ENCODE measurements at places on chromosomes 7 and 10.

- DNase-seq: no peak
Measured at GRCh38 chr7:54877683-54878082, 118.7 kb upstream of the SEC61G start.

- DNase-seq: no peak
Measured at GRCh38 chr10:79029478-79030390, 39.0 kb upstream of the ZMIZ1 start.

- DNase-seq: no peak
Measured at GRCh38 chr10:16856567-16856966, 39.3 kb upstream of the RSU1 start.

- peak; percentile 94 for DNase-seq
Measured at GRCh38 chr7:1028044-1028770, 16.1 kb upstream of the GPR146 start.

- no peak for DNase-seq
Measured at GRCh38 chr7:106486331-106486730, 174.6 kb downstream of the CCDC71L start.

GRCh38 chr7:127974446-127975035 lies 56.7 kb downstream of the LRRC4 start:
- DNase-seq: no peak

GRCh38 chr7:50649259-50649885 lies 84.2 kb upstream of the DDC start:
- DNase-seq: no peak

DNA sequence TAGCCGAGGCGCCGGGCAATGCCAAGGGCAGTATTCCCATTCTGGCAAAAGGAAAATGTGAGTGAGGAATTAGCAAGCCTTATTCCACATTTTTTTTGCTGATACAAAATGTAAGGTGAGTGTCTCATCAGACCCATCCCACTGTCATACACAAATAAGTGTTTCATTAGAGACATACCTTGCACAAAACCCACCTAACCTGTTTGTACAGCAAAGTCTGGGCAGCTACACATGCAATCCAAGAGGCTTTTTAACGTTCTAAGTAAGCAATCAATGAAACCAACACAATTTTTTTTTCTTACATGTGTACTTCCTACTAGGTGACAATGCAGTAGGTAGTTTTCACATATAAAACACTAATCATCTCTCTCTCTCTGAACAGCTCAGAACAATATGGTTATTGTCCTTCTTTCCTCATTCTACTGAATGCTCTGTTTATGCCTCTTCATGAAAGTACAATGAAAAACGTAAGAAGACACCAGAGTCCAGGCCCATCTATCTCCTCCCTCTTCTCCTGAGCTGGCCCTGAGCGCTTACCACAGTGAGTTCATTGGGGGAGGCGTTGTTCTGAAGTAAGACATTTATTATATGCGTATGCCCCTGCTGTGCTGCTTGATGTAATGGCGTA lies 217.2 kb downstream of the ANK3 start:
- DNase-seq: no peak

GRCh38 chr7:31437250-31437865 lies 76.5 kb upstream of the ITPRID1 start:
- DNase-seq: no peak

- no peak for DNase-seq
Measured at GRCh38 chr10:118455181-118455695, 113.1 kb upstream of the FAM204A start.

DNA sequence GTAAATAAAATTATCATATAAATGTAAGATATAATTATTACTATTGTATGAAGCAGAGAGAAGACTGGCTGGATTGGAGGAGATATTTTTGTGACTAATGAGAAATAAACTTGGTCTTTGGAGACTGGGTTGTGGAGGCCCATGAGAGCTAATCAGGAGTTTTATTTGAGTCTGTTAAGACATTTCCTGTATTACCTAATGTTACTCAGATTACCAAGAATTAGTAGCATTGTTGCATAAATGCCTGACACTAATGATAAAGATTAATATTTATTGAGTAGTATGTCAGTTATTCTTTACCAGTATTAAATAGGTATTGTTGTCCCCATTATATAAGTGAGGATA lies 7.1 kb downstream of the CCDC126 start:
- no peak for DNase-seq

DNA sequence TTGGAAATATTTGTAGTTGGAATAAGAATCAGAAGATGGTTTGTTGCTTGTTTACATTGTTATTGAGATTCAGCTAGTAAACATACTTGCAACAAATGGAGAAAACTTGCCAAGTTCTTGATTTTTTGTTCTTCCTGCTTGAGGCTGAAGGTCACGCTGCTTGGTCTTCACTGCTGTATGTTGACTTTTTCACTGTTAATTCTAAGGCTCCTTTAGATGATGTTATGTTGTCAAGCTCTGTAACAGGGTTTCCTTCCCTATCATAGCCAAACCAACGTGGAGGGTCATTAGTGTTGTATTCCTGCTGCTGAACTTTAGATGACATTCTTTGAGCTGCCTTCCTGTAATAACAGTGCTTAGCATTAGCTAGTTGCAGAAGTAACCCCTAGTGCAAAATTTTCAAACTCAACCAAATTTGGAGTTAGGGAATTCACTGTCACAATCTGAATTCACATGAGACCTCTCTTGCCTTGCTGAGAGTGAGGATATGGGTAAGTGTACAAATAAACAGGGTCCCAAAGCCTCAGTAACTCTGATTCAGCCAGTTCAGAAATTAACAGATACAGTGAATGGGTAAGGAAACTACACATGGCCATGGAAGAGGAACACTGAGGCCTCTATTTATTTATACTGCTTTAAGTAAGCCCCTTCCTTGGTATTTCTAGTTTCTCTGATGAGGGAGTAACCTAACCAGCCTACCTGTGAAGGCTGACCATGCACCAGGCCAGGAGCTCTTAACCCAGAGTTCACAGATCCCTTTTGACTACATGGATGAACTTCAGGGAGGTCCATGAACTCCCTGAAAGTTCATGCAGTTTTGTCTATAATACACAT lies 64.6 kb downstream of the FAM185A start:
- DNase-seq: no peak

- DNase-seq: no peak
Measured at GRCh38 chr10:44937196-44938005, 22.2 kb upstream of the RASSF4 start.

DNA sequence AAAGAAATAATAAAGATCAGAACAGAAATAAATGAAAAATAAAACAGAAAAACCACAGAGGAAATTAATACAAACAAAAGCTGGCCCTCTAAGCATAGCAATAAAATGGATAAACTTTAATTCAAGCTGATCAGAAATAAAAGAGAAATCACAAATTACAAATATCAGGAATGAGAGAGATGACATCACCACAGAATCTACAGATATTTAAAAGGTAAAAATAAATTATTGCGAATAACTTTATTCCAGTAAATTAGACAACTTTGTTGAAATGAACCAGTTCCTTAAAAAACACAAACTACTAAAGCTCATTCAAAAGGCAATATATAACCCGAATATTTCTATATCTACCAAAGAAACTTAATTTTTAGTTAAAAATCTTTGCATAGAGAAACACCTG lies 131.7 kb downstream of the PPP1R3A start:
- DNase-seq: no peak

DNA sequence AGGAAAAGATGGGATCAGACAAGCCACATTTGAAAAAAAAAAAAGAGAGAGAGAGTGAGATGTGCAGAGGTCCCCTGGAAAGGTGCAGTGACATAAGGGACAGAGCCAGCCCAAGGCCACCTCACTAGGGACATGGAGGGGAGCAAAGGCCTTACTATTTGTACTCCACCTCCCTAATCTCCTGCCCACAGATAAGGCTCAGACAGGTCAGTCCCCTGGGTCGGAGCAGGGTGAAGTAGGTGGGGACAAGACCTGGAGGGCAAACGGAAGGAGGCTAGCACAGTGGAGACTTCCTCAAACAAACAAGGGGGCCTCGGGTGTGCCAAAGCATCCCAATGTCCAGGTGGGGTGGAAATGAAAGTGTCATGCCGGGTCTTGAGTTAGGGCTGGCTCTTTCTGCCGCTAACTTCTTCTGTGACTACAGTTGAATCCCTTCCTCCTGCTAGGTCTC lies 7.0 kb downstream of the PRF1 start:
- peak; percentile 60 for DNase-seq

DNA sequence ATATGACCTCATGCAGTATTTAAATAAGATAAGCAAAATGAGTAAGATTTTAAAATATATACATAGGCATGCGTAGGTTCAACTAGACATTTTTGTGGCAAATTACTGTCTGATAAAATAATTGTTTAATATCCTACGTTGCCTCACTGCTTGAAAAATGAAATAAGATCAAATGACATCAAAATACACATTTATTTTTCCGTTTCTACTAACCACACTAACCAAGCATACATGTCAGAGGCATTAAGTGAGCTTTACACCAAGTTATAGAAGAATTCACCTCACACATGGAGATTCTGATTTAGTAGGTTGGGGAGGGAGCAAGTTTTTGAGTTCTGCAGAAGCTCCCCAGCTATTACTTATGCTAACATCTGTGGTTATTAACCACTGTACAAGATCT lies 66.8 kb downstream of the RSU1 start:
- no peak for DNase-seq

GRCh38 chr10:42932116-42932515 lies 144.8 kb upstream of the RET start:
- DNase-seq: no peak

GRCh38 chr7:87154569-87154968 lies 2.3 kb downstream of the DMTF1 start:
- DNase-seq: no peak

- DNase-seq: no peak
Measured at GRCh38 chr10:48636231-48636630, 31.4 kb upstream of the ARHGAP22 start.

DNA sequence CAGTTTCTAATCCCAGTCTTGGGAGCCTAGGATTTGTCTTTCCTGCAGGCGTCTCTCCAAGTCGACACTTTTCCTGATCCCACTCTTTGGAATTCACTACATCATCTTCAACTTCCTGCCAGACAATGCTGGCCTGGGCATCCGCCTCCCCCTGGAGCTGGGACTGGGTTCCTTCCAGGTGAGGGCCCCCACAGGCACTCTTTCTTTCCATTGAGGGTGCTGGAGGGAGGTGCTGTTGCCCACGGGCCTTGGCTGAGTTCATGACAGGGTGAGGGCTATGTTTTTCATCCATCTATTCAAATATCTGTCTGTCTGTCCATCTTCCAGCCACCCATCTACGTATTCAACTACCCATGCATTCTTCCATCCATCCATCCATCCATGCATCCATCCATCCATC lies 12.6 kb downstream of the GHRHR start:
- DNase-seq: no peak

DNA sequence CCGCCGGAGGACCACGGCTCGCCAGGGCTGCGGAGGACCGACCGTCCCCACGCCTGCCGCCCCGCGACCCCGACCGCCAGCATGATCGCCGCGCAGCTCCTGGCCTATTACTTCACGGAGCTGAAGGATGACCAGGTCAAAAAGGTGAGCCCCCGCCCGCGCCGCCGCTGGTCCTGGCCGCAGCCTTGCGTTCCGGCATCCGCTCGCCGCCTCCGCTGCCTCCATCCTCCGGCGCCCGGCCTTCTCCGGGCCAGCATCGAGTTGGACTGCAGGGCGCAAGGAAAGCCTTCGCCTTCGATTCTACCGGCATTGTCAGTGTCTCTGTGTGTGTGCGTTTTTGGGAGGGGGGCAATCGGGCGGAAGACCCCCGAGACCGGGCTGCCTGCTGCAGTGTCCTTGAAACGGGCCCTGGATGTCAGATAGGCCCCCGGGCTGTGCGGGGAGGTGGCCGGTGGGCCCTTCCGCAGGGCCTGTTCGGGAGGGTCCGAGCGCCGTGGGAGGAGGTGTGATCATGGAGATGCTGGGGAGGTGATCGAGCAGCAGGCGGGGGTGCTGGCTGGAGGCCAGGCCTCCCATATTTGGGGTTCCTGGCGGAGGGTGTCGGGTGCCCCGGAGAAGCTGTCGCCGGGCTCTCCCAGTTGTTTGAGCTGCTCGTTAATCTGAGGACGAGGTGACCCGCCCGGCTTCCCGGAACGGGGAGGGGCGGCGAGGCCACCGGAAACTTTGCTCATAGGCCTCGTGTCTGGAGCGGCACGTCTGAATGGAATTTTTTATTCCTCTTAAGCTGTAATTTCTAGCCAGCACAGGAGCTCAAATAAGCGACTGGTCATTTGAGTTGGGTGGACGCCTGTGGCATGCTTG lies 40.8 kb downstream of the HK1 start:
- peak; percentile 80 for DNase-seq

DNA sequence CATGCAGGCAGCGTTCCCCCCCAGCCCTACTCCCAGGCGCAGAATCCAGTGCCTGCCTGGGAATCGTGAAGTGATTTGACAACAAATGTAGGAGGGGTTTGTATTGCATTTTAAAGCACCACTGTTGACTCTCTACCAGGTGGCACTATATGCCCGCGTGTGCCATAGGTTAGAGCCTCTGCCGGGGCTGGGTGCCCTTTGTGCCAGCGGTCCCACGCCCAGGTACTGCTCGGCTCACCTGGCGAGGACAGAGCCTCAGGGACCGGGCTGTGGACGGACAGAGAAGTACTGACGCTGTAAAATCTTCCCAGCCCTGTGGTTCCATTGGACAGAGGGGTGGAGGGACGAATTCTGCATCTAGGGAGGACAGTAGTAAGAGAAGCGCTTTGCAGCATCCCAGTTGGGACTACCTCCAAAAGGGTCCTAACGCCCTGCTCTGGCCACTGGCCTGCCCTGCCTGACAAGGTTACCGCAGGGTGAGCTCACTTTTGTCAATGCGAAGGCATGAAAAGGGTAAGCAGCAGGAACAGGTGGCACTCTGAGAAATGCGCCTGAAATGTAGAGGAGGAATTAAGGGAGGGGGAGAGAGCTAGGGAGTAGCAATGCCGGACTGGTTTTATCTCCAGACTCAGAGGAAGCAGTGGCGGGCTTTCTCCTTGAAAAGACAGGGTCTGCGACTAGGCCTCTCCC lies 788 bp upstream of the CACNA2D1 start:
- no peak for DNase-seq

DNA sequence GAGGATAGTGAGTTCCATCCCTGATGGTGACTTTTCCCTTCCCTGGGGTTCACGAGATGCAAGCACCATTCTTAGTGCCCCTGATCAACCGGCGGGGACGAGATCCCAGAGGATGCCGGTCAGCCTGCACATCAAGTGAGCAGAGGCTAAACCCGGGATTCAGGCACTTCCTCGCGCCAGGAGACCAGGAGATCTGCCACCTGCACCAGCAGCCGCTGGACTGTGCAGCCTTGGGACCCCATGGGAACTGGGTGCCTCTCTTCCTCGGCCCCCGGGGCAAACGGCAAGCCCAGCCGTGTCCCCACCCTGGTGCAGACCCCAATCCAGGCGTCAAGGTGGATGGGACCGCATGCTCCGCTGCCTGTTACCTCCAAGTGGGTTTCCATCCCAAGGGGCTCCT lies 88.5 kb downstream of the TCERG1L start:
- no peak for DNase-seq

- no peak for DNase-seq
Measured at GRCh38 chr10:22629126-22629525, 85.3 kb downstream of the PIP4K2A start.

Data from K562 (cell line).